Right atrium auricular region (tissue), 2 donors: ENCODE measurements at places on chromosomes 7 and 10. TPM values are rescaled to one million over a fixed set of nuclear protein-coding genes. Genes with fewer than 3 reads are reported as not detected.

The LRRC17 gene
- 9.9 TPM for total RNA-seq

The HOXA6 gene
- total RNA-seq: not detected

The CPA4 gene
- 2.0 TPM for total RNA-seq

The CNNM1 gene
- total RNA-seq: 0.07 TPM

The FERD3L gene
- total RNA-seq: not detected

- DNase-seq: no peak
Observed at GRCh38 chr7:116738378-116738777, 66.4 kb downstream of the MET start.

- DNase-seq: no peak
Observed at GRCh38 chr7:127536741-127537140, 48.7 kb downstream of the GCC1 start.
